A549 treated with AZD2906 at 1 μM for 4 hours (cell line): ENCODE measurements at places on chromosomes 5 and 9. TPM values are rescaled to one million over a fixed set of nuclear protein-coding genes. Genes with fewer than 3 reads are reported as not detected.

ATG10 gene
- 6.9 to 9.3 TPM (median 8.1 TPM) in 5 replicates for total RNA-seq

ADRA1B gene
- 21.8 to 24.5 TPM (median 23.0 TPM) in 5 replicates for total RNA-seq

WHRN gene
- total RNA-seq: 5.6 to 7.9 TPM (median 7.8 TPM) in 5 replicates

ARHGEF39 gene
- total RNA-seq: 11.1 to 18.8 TPM (median 16.6 TPM) in 5 replicates

PRRX2 gene
- 5.3 to 12.3 TPM (median 10.4 TPM) in 5 replicates for total RNA-seq

WNK2 gene
- 4.2 to 7.8 TPM (median 6.0 TPM) in 5 replicates for total RNA-seq

SPINK13 gene
- 0.24 to 0.66 TPM (median 0.38 TPM) in 5 replicates for total RNA-seq

SOHLH1 gene
- total RNA-seq: 0.05 to 0.08 TPM (median 0.05 TPM) in 3 of 5 replicates, not detected in the others

PCDHA4 gene
- total RNA-seq: 1.5 to 2.0 TPM (median 1.8 TPM) in 5 replicates

SERF1A gene
- total RNA-seq: 0.63 to 1.8 TPM (median 0.89 TPM) in 5 replicates

CD14 gene
- total RNA-seq: 3.2 to 4.2 TPM (median 4.0 TPM) in 5 replicates
